ENCODE measurements at places on chromosomes 3 and 15.

- ATAC-seq: no peak
These were observed 34.4 kb upstream of the TBC1D21 start for GRCh38 chr15:73838831-73839426.

DNA sequence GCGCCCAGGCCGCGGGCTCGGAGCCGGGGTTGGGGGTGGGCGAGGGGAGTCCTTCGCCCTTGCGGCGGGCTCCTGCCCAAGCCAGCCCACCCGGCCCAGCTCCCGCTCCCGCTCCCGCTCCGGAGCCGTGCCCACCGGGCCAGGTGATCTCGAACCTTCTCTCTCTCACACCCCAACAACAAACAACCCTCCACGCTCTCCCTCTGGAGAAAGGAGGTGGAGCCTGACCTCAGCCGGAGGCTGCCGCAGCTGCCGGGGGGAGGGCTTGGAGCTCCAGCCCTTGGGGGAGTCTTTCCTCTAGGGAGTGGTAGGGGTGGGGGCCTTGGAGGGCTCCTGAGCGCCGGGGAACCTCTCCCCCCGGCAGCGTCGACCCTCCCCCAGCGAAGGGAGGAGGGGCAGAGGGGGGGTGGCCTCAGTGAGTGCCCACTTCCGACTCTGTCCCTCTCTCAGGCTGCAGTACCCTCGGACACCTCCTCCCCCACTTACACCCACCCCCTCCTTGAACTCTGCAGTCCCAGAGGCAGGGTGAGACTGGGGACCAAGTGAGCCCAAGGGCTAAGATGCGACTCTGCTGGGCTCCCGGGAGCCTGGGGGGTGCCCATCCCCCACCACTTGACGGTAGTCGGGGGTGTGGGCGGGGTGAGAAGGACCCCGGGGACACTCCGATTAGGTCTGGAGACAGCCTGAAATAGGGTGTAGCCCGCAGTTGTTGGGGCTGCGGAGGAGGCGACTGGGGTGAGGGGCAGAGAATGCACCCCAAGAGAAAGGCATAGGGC is 4.4 kb upstream of the BAHD1 start:
- no peak for ATAC-seq

GRCh38 chr3:45567730-45568172 is 26.8 kb upstream of the LIMD1 start:
- peak; percentile 54 for ATAC-seq

DNA sequence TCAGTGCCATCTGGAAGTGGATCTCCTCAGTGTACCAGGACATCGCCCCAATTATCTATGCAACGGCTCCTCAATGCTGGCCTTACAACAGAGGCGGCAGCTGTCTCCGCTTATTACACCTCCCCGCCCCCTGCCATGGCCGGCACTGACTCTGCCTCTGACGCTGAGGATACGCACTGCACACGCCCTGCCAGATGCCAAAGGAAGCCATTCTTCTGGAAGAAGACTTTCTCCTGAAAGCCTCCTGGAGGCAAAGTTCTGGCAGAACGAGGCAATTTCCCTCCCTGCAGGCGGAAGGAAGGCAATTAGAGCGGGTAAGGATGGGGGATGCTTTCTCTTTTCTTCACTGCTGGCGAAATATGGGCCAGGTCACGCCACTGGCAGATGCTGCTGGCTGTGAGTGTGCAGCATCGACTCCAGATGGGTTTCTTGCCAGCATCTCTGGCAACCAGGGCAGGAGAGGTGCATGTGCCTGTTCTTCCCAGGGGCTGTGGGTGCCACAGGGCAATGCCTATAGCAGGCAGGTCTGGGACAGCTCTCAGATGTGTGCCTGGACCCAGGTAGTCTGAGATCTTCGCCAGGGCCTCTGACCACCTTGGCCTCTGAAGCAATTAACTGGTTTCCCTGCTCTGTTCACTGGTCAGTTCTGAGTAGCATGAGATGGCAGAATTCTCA is 62.2 kb upstream of the MRPS22 start:
- no peak for ATAC-seq

DNA sequence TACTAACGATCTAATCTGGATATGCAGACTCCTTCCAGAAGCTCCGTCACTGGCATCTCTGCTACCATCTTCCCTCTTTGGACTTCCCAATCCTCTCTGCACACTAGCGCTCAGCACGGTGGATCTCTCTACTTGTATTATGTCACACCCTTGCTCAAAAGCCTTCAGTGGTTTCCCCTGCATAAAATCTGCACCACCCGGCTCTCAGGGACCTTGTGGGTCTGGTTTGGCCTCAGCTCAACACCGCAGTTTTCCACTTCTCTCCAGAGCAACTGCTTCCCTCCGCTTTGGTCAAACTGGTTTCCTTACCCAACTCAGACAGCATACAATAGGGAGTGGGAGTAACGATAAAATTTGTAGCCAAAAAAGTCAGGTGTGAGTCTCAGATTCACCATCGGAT is 30.7 kb upstream of the HES1 start:
- ATAC-seq: no peak

GRCh38 chr3:9270704-9271103 is 21.3 kb upstream of the SRGAP3 start:
- no peak for ATAC-seq

DNA sequence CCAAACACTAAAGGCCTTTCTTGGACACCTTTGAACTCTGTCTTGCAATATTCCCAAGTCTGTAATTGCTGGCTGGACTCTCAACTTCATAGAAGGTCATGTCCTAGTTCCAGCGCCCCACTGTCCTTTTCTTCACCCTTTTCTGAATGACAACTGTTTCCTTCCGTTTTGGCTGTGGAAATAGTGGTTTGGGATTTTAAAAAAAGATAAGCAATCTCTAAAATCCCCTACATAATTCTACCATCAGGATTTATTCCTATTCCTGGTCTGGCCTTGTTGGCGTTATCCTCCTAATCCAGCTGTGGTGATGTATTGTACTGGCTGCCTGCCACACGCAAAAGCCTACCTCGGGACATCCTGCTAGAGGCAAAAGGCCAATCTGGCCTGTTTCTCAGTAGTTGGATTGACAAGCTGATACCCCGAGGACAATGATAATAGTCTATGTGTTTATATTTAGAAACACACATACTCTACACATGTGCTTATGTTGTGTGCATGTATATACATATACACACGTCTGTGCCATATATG is 440.3 kb upstream of the DPH6 start:
- ATAC-seq: no peak

DNA sequence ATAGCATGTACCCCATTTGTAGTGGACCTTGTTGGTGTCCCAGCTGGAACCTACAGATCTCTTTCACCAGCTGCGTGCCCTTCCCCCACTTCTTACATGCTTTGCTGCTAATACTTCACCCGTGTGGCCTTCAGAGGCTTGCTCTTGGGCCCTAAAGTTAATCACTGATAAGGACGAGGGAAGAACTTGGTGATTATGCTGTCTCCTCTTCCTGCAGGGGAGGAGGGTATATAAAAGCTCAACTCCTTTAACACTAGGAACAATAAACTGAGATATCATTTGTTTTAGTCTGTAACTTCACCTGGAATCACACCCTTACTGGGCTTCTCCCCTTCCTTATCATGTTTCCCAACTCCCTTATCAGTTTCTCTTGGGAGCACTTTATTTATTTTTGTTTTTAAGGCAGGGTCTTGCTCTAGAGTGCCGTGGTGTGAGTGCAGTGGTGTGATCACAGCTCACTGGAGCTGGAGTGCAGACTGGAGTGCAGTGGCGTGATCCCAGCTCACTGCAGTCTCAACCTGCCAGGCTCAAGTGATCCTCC is 43.2 kb upstream of the PIK3R4 start:
- no peak for ATAC-seq

- no peak for ATAC-seq
These were observed 13.8 kb downstream of the CLDN18 start for GRCh38 chr3:138023754-138024153.

DNA sequence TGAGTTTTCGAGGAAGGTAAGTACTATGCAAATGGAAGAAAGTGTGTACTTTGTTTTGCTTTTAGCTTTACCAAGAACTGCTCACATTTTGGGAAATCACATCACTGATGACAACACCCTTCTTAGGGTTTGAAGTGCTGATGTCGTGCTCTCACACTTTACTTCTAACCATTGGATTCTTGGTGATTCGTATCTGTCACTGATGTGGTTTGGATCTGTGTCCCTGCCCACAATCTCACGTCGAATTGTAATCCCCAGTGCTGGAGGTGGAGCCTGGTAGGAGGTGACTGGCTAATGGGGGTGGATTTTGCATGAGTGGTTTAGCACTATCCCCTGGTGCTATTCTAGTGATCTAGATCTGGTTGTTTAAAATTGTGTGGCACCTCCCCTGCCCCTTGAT is 75.4 kb upstream of the RGMA start:
- ATAC-seq: no peak

DNA sequence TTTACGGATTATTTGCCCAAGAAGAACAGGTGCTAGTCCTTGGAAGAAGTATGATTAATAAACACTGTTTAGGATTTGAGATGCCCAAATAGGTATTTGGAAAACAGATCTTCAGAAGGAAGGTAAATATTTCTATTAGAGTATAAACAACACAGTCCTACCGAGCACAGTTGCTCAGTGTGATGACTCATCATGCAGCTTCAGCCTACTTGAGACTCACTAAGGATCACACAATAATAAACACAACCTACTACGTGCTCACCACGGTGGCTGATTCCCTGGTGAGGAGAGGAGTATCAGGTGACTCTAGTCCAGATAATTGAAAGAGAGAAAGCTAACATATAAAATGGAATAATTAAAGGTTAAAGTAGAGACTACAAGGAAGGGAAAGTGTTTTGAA is 72.0 kb downstream of the PDZRN3 start:
- no peak for ATAC-seq

GRCh38 chr3:152830245-152830644 is 4.7 kb upstream of the P2RY1 start:
- no peak for ATAC-seq

DNA sequence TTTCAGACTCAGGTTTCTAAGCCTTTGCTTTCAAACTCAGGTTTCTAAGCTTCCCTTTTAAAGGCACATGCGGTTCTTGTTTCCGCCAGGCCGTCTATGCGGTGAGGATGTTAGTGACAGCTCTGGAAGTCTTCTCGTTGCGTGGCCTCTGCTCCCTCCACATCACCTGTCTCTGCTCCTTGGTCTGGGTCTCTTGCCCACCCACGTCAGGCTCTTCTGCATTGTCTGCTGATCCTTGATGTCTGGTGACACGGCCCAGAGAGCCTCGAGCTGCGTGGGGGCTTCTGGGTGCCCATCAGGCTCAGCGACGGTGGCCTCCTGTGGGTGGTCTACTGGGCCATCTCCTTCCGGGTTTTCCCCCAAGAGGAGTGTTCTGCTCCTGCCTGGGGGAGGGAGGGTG is 30.5 kb downstream of the KLF13 start:
- ATAC-seq: no peak

GRCh38 chr3:44802011-44802410 is 40.4 kb downstream of the KIF15 start:
- ATAC-seq: no peak

- ATAC-seq: peak; percentile 95
These were observed 124.3 kb downstream of the TIGIT start for GRCh38 chr3:114418107-114418506.

GRCh38 chr3:38210141-38210757 is 44.9 kb downstream of the OXSR1 start:
- ATAC-seq: peak; percentile 37

DNA sequence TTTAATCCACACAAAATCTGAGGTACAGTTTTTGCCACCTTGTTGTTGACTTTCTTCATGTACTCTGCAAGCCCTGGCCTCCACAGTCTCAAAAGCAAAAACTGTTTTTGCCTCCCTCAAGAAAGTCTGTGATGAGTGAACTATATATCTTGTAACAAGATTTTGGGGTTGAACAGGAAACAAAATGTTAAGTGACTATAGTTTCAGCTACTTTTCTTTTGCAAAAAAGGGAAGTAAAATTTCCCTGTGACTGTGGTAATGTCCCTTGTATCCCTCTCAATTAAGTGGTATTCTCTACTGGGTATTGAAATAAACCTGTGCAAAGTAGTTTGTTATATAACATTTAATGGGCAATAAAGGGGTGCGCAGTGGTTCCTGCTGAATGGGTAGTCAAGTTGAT is 21.3 kb upstream of the SCAANT1 start:
- ATAC-seq: peak; percentile 20

GRCh38 chr3:149771652-149772271 is 19.5 kb upstream of the COMMD2 start:
- no peak for ATAC-seq

GRCh38 chr3:160027541-160028195 is 39.0 kb downstream of the IL12A start:
- ATAC-seq: peak; percentile 58

- no peak for ATAC-seq
These were observed 26.5 kb upstream of the POLR2M start for GRCh38 chr15:57680021-57680420.

- no peak for ATAC-seq
These were observed 17.5 kb downstream of the GASK1A start for GRCh38 chr3:42996633-42997075.
